Anterior cingulate cortex (tissue), 58 donors: ENCODE measurements at places on chromosomes 5 and 9.

- peak; percentile 46 for DNase-seq
Observed at GRCh38 chr5:139711067-139711905, 63.1 kb downstream of the CXXC5 start.

DNA sequence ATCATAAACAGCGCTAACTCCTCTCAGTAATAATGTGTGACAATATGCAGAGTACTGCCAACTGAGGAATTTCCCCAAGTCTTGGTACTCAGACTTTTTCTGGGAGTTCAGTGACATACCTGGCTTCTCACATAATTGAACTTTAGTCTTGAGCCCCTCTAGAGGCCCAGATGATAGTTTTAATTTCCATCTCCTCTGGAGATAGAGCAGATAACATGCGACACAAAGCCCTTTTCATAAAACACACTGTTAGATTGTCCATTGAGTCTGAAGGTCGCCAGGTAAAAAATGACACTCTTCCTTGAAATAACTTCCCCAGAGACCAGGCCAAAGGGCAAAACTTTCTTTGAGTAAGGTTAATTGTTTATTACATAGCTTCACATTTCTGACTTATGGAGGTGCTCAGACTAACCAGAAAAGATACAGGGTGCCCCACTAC lies 476.0 kb downstream of the RASEF start:
- DNase-seq, result no peak

DNA sequence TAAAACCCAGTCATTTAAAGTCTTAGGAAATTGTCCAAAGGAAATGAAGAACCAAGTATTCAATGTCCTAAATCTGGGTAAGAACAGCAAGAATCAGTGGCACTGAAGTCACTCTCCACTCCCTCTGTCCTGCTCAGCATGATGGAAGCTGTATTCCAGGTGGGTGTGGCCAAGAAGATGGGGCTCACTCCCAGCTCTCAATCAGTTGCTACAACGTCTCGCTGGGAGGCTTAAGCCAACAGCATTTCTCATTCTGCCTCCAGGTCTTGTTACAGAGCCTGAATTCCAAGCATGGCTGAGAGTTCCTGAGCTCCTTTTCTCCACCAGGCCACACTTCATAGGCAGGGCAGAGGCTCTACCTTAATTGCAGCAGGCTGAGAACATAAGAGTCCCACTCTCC lies 41.2 kb upstream of the TRIO start:
- DNase-seq, result no peak

DNA sequence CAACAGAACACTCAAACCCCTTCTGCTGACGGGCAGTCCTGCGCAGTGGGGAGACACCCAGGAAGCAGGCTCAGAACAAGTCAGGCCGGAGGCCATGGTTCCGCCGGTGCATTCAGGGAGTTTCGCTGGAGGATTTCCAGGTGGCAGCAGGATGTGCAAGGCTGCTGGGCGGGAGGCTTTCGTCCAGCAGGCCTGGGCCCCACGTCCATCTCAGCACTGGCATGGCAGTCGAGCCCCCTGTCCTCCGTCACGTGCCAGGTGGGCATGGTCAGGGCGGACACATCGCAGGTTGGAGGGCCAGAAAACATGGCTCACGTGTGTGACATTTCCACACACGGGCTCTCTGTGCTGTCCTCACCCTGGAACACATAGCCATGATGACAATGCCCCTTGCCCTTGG lies 299.9 kb upstream of the IRX2 start:
- DNase-seq, result no peak

DNA sequence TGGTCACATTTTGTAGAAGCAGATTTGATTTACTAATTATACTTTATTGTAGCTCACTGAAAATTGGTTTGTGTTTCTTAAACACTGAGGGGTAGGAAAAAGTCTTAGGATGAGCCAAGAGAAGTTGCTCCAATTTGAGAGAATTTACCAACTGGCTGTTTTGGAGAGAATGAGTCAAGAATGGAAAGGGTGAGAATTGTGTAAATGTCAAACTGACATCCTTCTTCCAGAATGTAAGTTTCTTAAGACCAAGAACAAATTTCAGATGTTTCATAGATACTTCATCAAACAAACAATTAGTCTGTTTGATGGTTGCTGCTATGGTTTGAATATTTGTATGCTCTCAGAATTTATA lies 106.2 kb upstream of the TXNDC8 start:
- DNase-seq, result no peak

- DNase-seq, result no peak
Observed at GRCh38 chr9:12695474-12695873, 2.3 kb downstream of the TYRP1 start.

- no peak for DNase-seq
Observed at GRCh38 chr5:180323160-180323559, 30.0 kb downstream of the GFPT2 start.

GRCh38 chr5:67268231-67269021 lies 71.8 kb upstream of the CD180 start:
- DNase-seq, result peak; percentile 54

DNA sequence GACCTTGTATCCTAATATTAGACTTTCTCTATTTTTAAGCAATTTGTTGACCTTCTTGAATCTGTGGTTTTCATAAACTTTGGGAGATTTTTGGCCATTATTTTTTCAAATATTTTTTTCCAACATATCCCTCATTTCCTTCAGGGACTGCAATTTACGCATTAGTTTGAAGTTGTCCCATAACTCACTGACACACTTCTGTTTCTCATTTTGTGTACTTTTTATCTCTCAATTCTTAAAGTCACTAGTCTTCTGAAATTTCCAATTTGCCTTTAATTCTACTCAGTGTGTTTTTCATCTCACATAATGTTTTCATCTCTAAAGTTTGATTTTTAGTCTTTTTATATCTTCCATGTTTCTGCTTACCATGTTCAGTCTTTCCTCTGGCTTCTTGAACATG lies 356.8 kb downstream of the RAB3C start:
- no peak for DNase-seq

- no peak for DNase-seq
Observed at GRCh38 chr9:14440062-14440461, 126.1 kb upstream of the NFIB start.

- DNase-seq, result no peak
Observed at GRCh38 chr9:27348785-27349697, 52.1 kb upstream of the EQTN start.

DNA sequence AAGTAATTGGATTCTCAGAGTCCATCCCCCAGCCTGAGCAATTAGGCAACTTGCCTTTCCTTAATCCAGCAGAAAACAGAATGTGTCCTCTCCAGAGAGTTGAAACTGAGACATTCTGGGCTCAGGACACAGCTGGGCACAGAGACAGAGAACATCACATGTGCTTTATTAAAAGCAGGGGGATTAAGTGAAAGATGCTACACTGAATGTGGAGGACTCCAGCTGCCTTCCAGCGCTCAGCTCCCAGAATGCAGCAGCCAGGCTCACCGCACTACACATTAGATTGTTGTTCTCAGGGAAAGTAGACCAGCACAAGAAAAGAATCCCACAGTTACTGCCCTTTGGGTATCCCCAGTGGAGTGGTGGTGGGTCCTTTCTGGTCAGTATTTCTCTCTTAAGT lies 141.6 kb upstream of the IL12B start:
- no peak for DNase-seq

DNA sequence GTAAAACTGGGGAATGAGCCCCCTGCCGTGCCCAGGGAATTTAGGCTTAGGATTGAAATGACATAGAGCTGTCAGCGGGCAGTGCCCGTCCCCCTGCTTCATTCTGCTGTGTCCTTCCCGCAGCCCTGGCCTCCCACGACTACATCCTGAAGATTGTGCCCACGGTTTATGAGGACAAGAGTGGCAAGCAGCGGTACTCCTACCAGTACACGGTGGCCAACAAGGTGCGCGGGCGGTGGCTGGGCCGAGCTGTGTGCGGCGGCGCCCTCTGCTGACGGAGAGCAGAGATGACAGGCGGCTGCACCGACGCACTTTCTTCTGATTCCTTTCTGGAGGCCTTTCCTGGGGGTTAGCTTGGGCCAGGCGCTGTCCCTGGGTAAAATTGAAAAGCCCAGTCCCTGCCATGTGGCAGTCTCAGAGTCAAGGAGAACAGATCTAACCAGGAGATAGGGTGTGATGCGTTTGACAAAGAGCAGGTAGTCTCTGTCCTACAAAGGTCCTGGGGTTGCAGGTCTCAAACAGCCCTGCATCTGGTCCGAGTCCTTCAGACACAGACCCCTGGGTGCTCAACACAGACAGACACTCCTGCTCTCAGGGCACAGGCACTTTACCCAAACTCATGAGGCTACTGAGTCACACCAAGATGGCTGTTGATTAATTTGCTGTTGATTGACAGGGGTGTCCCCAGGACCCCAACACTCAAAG lies 26.8 kb upstream of the RPL26L1 start:
- peak; percentile 48 for DNase-seq

GRCh38 chr9:78982849-78983248 lies 588.9 kb upstream of the TLE4 start:
- no peak for DNase-seq
